Uterus (tissue), 4 donors: ENCODE measurements at places on chromosomes 3 and 15. TPM values are rescaled to one million over a fixed set of nuclear protein-coding genes. Genes with fewer than 3 reads are reported as not detected.

The ASB14 gene
- not detected for total RNA-seq

The ARHGEF26 gene
- 43.5 TPM for total RNA-seq

The PLSCR5 gene
- not detected for total RNA-seq

The PPP1R14D gene
- not detected for total RNA-seq

The ITIH3 gene
- total RNA-seq: 10.0 TPM

The SETMAR gene
- total RNA-seq: 35.0 TPM

The GPR62 gene
- total RNA-seq: 8.2 TPM

The OR4F15 gene
- total RNA-seq: not detected

The SLC38A3 gene
- 0.69 TPM for total RNA-seq

The ZSCAN2 gene
- total RNA-seq: 0.59 TPM
